SJSA1 (cell line): ENCODE measurements at places on chromosomes 3 and 15. TPM values are rescaled to one million over a fixed set of nuclear protein-coding genes. Genes with fewer than 3 reads are reported as not detected.
A peak's percentile ranks its signal among the peaks of the same experiment; 100 is the strongest.

The CPNE9 gene
- total RNA-seq = not detected in 2 replicates

The LDHAL6B gene
- not detected in 2 replicates for total RNA-seq

The CHST13 gene
- total RNA-seq = not detected in 2 replicates

- DNase-seq = peak; percentile 43
- peak overlapping the region; percentile 25; the same call in 1 of the 2 replicates for H3K27ac ChIP-seq
- no peaks in the 10 kb centered on the region for H3K27me3 ChIP-seq
- peaks cover 12% of the 10 kb centered on the region for H3K4me1 ChIP-seq
These were observed 36.1 kb upstream of the HRH1 start for GRCh38 chr3:11118181-11118682.

The LRRC57 gene
- 13.9 and 24.4 TPM in 2 replicates for total RNA-seq

GRCh38 chr15:99844150-99844549, 110.9 kb upstream of the LYSMD4 start:
- no peaks in the 10 kb centered on the region for H3K27me3 ChIP-seq
- H3K27ac ChIP-seq = no peak overlapping the region
- no peaks in the 10 kb centered on the region for H3K4me1 ChIP-seq
- no peak for DNase-seq

- no peak overlapping the region for H3K4me3 ChIP-seq
- H3K4me1 ChIP-seq = peaks cover 5% of the 10 kb centered on the region; the same call in 1 of the 2 replicates
- DNase-seq = no peak
- no peak overlapping the region for H3K27ac ChIP-seq
- no peaks in the 10 kb centered on the region for H3K27me3 ChIP-seq
- no peaks in the 10 kb centered on the region for H3K36me3 ChIP-seq
These were observed 99.4 kb downstream of the RPL39L start for GRCh38 chr3:187039723-187040414.

The OR5K2 gene
- not detected in 2 replicates for total RNA-seq

- no peaks in the 10 kb centered on the region for H3K4me1 ChIP-seq
- no peaks in the 10 kb centered on the region for H3K36me3 ChIP-seq
- H3K27me3 ChIP-seq = 0 out of 2 replicates have a peak, but pooled peaks cover 5% of the 10 kb centered on the region
- DNase-seq = no peak
These were observed 8.6 kb upstream of the TNFAIP8L3 start for GRCh38 chr15:51103330-51103729.

The AHSG gene
- total RNA-seq = not detected in 2 replicates

- no peak overlapping the region for H3K4me3 ChIP-seq
- H3K27ac ChIP-seq = peak overlapping the region; percentile 92
- DNase-seq = no peak
- H3K36me3 ChIP-seq = peaks cover 28% of the 10 kb centered on the region
- H3K27me3 ChIP-seq = no peaks in the 10 kb centered on the region
- peaks cover 47% of the 10 kb centered on the region for H3K4me1 ChIP-seq
These were observed 601.2 kb downstream of the FOXP1 start for GRCh38 chr3:70982284-70982683.

The PIGZ gene
- total RNA-seq = 0.13 and 0.84 TPM in 2 replicates

DNA sequence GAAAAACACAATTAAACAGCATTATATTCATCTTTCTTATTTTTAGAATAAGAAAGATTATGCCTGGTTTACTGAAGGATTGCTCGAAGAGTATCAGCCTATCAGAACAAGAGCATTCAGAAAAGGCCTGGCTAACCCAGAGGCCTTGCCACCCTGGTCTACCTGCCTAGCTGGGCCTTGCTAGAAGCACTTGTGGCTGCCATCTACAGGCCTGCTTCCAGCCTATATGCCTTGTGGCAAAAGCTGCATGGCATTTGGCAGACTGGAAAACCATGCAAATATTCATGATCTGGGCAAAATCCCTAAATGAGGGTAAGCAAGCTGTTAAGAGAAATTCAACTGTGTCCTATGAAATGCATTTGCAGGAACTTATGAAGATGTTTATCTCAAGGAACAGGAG, 9.3 kb upstream of the ATP13A4 start:
- H3K27ac ChIP-seq = no peak overlapping the region
- H3K4me1 ChIP-seq = no peaks in the 10 kb centered on the region
- DNase-seq = no peak
- H3K4me3 ChIP-seq = no peak overlapping the region

DNA sequence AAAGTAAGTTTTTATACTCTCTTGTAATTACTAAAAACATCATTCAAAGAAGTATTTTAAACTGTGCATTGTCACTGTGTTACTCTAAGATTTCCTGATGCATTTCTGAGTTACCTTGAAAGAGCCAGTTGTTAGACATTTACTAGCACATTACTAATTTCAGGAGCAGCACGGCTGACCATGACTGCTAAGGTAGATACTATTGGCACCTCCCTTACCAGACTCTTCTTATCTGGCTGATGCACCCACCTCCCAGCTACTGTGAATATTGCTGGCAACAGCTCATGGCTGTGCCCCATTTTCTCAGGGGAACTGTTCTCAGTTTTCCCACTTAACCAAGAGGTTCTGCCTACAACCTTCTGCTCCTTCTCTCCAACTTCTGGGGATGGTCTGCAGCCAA, 29.4 kb downstream of the COL6A5 start:
- H3K27ac ChIP-seq = no peak overlapping the region
- DNase-seq = no peak
- H3K36me3 ChIP-seq = no peaks in the 10 kb centered on the region
- no peak overlapping the region for H3K4me3 ChIP-seq
- no peaks in the 10 kb centered on the region for H3K4me1 ChIP-seq

- peaks cover 14% of the 10 kb centered on the region for H3K27me3 ChIP-seq
- peaks cover 17% of the 10 kb centered on the region for H3K4me1 ChIP-seq
- H3K27ac ChIP-seq = no peak within 1 kb of the TSS
- peak within 1 kb of the TSS; percentile 34 for H3K4me3 ChIP-seq
These were observed at the start of gene SNX22 for GRCh38 chr15:64151727-64152506. SNX22 (plus strand) TSS chr15:64151731; CDS start chr15:64151776, 45 bp downstream.

The EPHA3 gene
- total RNA-seq = 0.03 TPM in 1 of 2 replicates, not detected in the other

The SLC12A1 gene
- not detected in 2 replicates for total RNA-seq

- H3K27ac ChIP-seq = no peak overlapping the region
- H3K27me3 ChIP-seq = no peaks in the 10 kb centered on the region
- no peaks in the 10 kb centered on the region for H3K36me3 ChIP-seq
- no peak overlapping the region for H3K4me3 ChIP-seq
- peaks cover 8% of the 10 kb centered on the region; the same call in 1 of the 2 replicates for H3K4me1 ChIP-seq
These were observed 10.0 kb upstream of the CRTC3 start for GRCh38 chr15:90519688-90520087.

- H3K27me3 ChIP-seq = no peaks in the 10 kb centered on the region
- no peaks in the 10 kb centered on the region for H3K36me3 ChIP-seq
- H3K27ac ChIP-seq = no peak overlapping the region
These were observed 20.6 kb downstream of the EEFSEC start for GRCh38 chr3:128173849-128174248.

DNA sequence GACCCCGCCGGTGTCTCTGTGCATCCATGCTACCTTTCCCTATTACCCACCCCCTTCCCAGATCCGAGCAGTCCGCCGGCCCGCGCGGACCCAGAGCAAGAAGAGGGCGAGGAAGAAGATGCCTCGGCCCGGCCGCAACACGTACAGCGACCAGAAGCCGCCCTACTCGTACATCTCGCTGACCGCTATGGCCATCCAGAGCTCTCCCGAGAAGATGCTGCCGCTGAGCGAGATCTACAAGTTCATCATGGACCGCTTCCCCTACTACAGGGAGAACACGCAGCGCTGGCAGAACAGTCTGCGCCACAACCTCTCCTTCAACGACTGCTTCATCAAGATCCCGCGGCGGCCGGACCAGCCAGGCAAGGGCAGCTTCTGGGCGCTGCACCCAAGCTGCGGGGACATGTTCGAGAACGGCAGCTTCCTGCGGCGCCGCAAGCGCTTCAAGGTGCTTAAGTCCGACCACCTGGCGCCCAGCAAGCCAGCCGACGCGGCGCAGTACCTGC, 788 bp downstream of the FOXB1 start:
- H3K27ac ChIP-seq = no peak overlapping the region
- H3K4me1 ChIP-seq = peaks cover 30% of the 10 kb centered on the region
- H3K36me3 ChIP-seq = no peaks in the 10 kb centered on the region
- DNase-seq = peak; percentile 7

- no peaks in the 10 kb centered on the region for H3K27me3 ChIP-seq
- peaks cover 4% of the 10 kb centered on the region; the same call in 1 of the 2 replicates for H3K36me3 ChIP-seq
- no peak overlapping the region for H3K4me3 ChIP-seq
These were observed 17.6 kb downstream of the HACD3 start for GRCh38 chr15:65547841-65548240.

DNA sequence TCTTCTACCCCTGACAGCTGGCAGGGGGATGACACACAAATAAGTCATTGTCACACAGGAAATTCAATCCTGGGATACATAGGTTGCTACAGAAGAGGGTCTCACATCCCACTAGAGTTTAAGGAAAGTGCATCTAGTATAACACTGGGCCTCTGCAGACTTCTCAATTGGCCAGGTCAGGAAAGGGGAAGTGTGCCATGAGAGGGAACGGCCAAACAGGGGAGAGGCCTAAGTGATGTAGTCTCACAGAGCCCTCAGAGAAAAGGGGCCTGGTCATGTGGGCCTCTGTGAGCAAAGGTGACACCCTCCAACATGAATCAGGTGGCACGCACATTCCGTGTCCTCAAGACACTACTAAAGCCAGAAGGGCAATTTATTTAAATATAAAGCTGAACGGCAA, 11.2 kb downstream of the ZXDC start:
- no peaks in the 10 kb centered on the region for H3K4me1 ChIP-seq
- H3K36me3 ChIP-seq = peaks cover 83% of the 10 kb centered on the region
- no peak overlapping the region for H3K4me3 ChIP-seq
- DNase-seq = no peak
- no peak overlapping the region for H3K27ac ChIP-seq

The WDR93 gene
- 0.05 TPM in 1 of 2 replicates, not detected in the other for total RNA-seq

The COL6A5 gene
- not detected in 2 replicates for total RNA-seq

The NANOGP8 gene
- not detected in 2 replicates for total RNA-seq

GRCh38 chr3:169303660-169304059, 359.9 kb downstream of the MECOM start:
- H3K36me3 ChIP-seq = no peaks in the 10 kb centered on the region
- H3K4me1 ChIP-seq = no peaks in the 10 kb centered on the region
- no peaks in the 10 kb centered on the region; the same call in 1 of the 2 replicates for H3K27me3 ChIP-seq
- no peak overlapping the region for H3K4me3 ChIP-seq
- DNase-seq = no peak

DNA sequence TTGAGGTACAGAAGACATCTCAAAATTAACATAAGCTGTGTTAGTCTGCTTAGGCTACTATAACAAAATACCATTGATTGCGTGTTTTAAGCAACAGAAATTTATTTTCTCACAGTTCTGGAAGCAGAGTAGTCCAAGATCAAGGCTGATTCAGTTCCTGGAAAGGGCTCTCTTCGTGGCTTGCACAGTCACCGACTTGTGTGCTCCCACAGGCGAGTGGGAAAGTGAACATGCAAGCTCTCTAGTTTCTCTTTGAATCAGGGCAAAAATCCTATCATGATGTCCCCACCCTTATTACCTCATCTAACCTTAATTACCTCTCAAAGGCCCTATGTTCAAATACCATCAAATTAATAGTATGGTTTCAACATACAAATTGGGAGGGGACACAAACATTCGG, 505.9 kb downstream of the ZIC1 start:
- H3K4me3 ChIP-seq = no peak overlapping the region
- no peaks in the 10 kb centered on the region for H3K36me3 ChIP-seq
- H3K27me3 ChIP-seq = no peaks in the 10 kb centered on the region
- H3K27ac ChIP-seq = no peak overlapping the region
- H3K4me1 ChIP-seq = no peaks in the 10 kb centered on the region

DNA sequence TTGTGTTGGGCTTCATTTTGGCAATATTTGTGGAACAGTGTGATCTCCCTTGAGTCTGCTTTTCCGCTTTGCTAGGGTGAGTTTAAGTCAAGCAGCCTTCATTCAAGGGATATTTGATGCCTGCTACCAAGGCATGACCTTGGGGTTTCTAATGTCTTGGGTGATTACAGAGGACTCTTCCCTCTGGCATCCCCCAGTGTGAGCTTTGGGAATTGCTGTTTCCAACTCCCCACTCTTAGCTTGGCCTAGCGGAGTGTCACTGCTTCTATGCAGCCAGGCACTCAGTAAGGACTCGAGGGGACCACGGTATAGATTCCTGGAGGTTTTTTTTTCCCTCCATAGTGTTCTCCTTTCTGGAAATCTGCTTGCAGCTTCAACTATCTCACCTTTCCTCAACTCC, 21.1 kb downstream of the GCNT3 start:
- no peak overlapping the region for H3K4me3 ChIP-seq
- no peaks in the 10 kb centered on the region for H3K4me1 ChIP-seq
- H3K27me3 ChIP-seq = no peaks in the 10 kb centered on the region
- peaks cover 7% of the 10 kb centered on the region for H3K36me3 ChIP-seq
- H3K27ac ChIP-seq = no peak overlapping the region

The ANKUB1 gene
- 0.31 TPM in 1 of 2 replicates, not detected in the other for total RNA-seq

The GPR176 gene
- 69.5 and 117 TPM in 2 replicates for total RNA-seq

GRCh38 chr3:8532251-8532871, 30.7 kb downstream of the LMCD1 start:
- H3K36me3 ChIP-seq = no peaks in the 10 kb centered on the region; the same call in 1 of the 2 replicates
- no peaks in the 10 kb centered on the region for H3K27me3 ChIP-seq
- H3K27ac ChIP-seq = no peak overlapping the region
- H3K4me3 ChIP-seq = no peak overlapping the region

The STAC gene
- total RNA-seq = 24.1 and 29.1 TPM in 2 replicates

The SCG5 gene
- total RNA-seq = 0.87 TPM in 1 of 2 replicates, not detected in the other

- H3K27me3 ChIP-seq = no peaks in the 10 kb centered on the region
- DNase-seq = no peak
- no peak overlapping the region for H3K27ac ChIP-seq
- no peaks in the 10 kb centered on the region for H3K4me1 ChIP-seq
These were observed 36.3 kb downstream of the ESYT3 start for GRCh38 chr3:138470687-138471086.

GRCh38 chr3:38590521-38590920, 59.0 kb downstream of the SCN5A start:
- H3K4me3 ChIP-seq = no peak overlapping the region
- no peak for DNase-seq
- no peak overlapping the region for H3K27ac ChIP-seq
- no peaks in the 10 kb centered on the region; the same call in 1 of the 2 replicates for H3K36me3 ChIP-seq

GRCh38 chr15:62941699-62942098, 100.8 kb upstream of the TPM1 start:
- H3K4me3 ChIP-seq = no peak overlapping the region
- peaks cover 22% of the 10 kb centered on the region for H3K4me1 ChIP-seq
- peak; percentile 20 for DNase-seq
- peak overlapping the region; percentile 70 for H3K27ac ChIP-seq
- no peaks in the 10 kb centered on the region for H3K27me3 ChIP-seq

GRCh38 chr3:74523811-74524210, 90.6 kb downstream of the CNTN3 start:
- no peak overlapping the region for H3K4me3 ChIP-seq
- no peaks in the 10 kb centered on the region for H3K27me3 ChIP-seq
- no peak overlapping the region for H3K27ac ChIP-seq
- DNase-seq = no peak
- no peaks in the 10 kb centered on the region for H3K4me1 ChIP-seq

DNA sequence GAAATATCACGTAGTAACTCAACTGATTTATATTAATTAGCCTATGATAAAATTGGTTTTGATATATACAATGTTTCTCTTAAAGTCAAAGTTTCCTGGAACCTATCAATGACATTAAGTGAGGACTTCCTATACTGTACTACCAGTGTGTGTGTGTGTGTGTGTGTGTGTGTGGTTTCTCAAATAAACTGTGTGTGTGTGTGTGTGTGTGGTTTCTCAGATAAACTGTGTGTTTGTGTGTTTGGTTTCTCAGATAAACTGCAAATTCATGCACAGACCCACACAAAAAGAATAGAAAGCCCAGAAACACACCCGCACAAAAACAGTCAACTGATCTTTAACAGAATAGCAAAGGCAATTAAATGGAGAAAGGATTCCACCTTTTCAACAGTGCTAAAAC, 14.5 kb upstream of the WDR5B start:
- H3K36me3 ChIP-seq = peaks cover 68% of the 10 kb centered on the region
- H3K4me3 ChIP-seq = no peak overlapping the region
- no peak overlapping the region for H3K27ac ChIP-seq
- no peak for DNase-seq
- H3K4me1 ChIP-seq = no peaks in the 10 kb centered on the region
- no peaks in the 10 kb centered on the region for H3K27me3 ChIP-seq
